Heart right ventricle (tissue), 16 donors: ENCODE measurements at places on chromosomes 5 and 9. TPM values are rescaled to one million over a fixed set of nuclear protein-coding genes. Genes with fewer than 3 reads are reported as not detected.

Gene IL13
- not detected for total RNA-seq

- H3K27me3 ChIP-seq, result no peaks in the 10 kb centered on the region
- no peak for DNase-seq
- no peak overlapping the region for H3K4me3 ChIP-seq
- H3K36me3 ChIP-seq, result no peaks in the 10 kb centered on the region
These were observed 47.9 kb downstream of the IRX2 start for GRCh38 chr5:2703615-2704014.

GRCh38 chr9:89143266-89143665, 35.4 kb downstream of the SHC3 start:
- H3K4me1 ChIP-seq, result peaks cover 5% of the 10 kb centered on the region
- no peak for DNase-seq
- no peak overlapping the region for H3K27ac ChIP-seq
- no peaks in the 10 kb centered on the region for H3K36me3 ChIP-seq
- no peaks in the 10 kb centered on the region for H3K27me3 ChIP-seq

Gene ABITRAM
- 15.1 TPM for total RNA-seq

DNA sequence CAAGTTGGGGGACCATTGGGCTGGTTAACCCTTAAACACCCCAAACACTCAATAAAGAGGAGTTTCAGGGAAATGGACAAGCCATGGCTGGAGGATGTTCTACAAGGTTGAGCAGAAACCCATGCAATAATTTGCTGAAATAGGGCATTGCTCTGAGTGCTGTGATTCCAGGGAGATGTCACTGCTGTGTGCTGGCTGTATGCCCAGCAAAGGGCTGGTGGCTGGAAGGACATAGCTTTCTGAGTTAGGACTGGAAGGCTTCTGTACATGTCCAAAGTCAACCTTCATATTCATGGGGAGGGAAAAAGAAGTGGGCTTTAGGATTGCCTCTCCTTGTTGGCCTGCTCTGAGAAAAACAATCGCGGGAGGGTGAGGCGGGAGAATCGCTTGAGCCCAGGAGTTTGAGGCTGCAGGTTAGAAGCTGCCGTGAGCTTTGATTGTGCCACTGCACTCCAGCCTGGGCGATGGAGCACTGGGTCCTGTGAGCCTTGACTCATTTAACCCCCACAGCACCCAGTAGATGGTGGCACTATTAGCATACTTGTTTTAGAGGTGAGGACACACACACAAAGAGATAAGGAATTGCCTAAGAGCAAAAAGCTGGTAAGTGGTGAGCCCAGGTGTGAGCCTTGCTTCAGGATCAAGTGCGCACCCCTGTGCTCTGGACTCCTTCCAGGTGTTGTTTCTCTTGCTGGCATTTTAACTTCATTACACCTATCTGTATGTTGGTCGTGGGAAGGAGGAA, 20.4 kb downstream of the IL12B start:
- H3K4me3 ChIP-seq, result no peak overlapping the region
- H3K4me1 ChIP-seq, result no peaks in the 10 kb centered on the region
- no peaks in the 10 kb centered on the region for H3K36me3 ChIP-seq
- H3K27ac ChIP-seq, result no peak overlapping the region

GRCh38 chr5:149904293-149904886, 40.2 kb downstream of the PDE6A start:
- no peaks in the 10 kb centered on the region for H3K4me1 ChIP-seq
- no peak overlapping the region for H3K27ac ChIP-seq
- H3K4me3 ChIP-seq, result no peak overlapping the region
- H3K36me3 ChIP-seq, result no peaks in the 10 kb centered on the region

Gene SLC44A1
- 18.0 TPM for total RNA-seq
